ENCODE measurements at places on chromosomes 6 and 20.

DNA sequence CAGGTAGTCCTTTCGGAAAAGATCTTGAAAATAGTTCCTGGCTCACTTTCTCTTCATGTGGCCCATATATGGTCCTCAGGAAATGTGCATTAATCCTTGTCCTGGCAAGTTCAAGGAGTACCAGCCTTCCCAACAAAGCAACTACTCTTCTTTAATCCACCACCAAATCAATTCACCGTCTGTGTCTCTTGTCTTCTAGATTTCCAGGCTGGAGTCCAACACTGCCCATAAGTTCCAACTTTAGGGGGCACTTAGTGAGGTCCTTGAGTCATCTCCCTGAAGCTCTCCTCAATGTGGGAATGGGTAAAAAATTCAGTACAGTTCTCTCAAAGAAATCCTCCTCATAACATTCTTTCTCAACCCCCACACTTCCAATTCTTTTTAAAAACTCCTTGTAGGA is 6.9 kb upstream of the DAAM2 start:
- no peak for DNase-seq

DNA sequence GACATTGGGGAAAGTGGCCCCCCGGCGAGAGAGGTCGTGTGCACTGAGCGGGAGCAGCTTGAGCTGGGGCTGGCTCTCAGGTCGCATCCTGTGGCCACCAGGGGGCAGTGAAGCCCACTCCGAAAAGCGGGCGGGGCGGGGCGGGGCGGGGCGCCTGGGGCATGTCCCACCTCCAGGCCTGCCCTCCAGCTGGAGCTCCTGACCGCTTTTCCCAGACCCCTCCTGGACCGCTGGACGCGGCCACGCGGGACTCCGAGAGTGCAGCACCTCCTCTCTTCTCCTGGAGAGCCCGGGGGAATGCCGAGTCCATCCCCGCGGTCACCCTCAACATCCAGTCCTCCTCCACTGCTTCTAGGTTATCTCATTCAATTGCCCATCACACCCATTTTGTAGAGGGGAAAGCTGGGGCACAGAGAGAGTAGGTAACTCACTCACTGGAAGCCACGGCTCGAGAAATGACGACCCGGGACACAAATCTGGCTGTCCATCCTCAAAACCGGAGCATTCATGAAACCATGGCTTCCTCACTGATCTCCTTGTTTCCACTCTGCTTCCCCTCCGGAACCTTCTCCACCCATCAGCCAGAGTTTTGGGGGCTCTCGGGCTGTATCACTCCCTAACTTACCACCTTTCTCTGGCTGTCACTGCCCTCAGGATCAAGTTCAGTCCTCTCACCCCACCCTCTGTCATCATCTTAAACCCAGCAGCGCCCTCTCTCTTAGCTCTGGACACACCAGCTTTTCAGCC is 24.1 kb downstream of the COX4I2 start:
- DNase-seq: peak; percentile 69

DNA sequence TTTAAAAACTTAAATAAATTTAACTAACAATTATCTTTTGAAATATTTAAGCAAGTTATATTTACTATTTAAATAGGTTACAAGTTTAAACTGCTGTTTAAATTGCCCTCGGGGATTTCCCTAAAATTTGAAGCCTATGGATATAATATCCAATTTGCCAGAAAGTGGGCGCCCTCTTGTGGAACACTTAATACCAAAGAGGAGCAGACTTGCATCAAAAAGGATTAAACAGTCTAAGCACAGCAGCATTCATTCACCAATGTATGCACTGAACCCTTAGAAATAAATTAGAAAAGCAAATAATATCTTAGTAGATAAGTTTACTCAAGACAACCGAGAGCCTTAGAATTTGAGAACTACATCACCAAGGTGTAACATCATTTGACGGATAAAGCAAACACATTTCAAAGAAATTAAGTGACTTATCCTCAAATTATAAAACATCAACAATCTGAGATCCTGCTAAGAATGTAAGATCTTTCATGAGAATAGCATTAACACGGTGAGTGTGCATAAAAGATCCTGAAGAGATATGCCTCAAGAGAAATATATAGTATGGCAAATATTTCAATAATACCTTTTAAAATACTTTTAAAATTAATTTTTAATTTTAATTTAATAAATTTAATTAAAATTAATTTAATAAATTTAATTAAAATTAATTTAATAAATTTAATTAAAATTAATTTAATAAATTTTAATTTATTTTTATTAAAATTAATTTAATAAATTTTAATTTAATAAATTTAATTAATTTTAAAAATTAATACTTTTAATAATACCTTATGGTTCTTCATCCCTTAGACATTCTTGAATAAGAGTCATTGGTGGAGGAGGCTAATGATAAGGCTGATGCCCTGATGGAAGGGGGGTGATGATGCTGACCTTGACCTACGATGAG is 11.5 kb upstream of the MEP1A start:
- peak; percentile 92 for DNase-seq

DNA sequence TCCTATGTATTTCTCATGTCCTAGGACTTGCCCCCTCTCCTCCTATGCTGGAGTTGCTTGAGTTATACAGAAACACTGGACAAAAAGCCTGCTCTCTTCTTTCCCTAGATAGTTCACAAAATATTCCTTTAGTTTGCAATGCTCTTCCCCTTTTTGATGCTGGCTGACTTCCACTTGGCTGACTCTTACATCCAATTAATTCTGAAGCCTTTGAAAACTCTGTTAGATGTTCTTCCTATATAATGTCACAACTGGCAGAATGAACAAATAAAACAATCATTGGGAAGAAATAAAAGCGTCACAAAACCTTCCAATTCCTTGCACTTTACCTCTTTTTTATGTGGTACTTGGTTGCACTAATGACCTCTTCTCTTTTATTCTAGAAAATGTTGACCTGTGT is 253.8 kb upstream of the CITED2 start:
- no peak for DNase-seq

DNA sequence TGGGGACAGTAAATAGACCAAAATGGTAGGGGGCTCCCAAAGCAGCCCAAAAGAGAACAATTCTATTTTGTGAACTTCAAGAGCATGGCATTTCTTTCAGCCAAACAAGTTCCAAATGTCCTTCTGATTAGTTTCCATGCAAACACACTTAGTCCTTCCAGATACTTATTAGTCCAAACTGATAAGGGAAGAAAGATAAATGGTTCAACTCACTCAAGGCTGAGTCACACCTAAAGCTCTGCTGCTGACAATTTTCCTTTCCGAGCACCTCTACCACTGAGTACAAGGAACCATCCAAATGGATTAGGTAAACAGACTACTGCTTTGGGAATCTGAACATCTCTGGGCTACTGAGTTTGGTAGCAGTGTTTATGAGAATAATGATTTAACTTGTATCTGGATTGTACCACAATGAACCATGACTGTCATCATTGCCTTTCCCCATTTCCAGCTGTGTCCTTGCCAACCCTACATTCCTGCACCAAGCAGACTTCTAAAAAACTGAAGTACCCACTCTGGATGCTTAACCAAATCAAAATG is 71.2 kb downstream of the TNFRSF21 start:
- DNase-seq: no peak

- peak; percentile 15 for DNase-seq
Observed at GRCh38 chr20:36051318-36052116, 83.1 kb downstream of the CNBD2 start.

GRCh38 chr20:63236116-63236837 is 572 bp downstream of the BIRC7 start:
- DNase-seq: no peak

DNA sequence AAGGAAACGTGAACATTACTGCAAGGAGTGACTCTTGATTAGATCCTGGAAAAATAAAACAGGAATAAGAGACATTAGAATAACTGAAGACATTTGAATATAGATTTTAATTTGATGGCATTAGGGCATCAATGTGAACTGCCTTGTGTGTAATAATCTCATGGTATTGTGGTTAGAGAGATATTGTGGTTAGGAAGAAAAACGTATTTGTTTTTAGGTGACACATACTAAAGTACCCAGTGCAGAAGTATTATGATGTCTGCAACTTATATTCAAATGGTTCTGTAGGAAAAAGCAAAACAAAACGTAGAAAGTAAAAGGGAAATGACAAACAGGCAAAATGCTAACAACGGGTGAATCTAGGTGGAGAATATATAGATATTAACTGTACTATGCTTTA is 65.9 kb upstream of the OGFRL1 start:
- DNase-seq: no peak

- no peak for DNase-seq
Observed at GRCh38 chr6:142871910-142872331, 73.1 kb downstream of the HIVEP2 start.

GRCh38 chr6:44116641-44117382 is 10.4 kb downstream of the MRPL14 start:
- no peak for DNase-seq

GRCh38 chr6:111805511-111806164 is 67.6 kb downstream of the FYN start:
- DNase-seq: no peak

- DNase-seq: no peak
Observed at GRCh38 chr6:27834879-27835549, 77.2 kb downstream of the OR2B2 start.

DNA sequence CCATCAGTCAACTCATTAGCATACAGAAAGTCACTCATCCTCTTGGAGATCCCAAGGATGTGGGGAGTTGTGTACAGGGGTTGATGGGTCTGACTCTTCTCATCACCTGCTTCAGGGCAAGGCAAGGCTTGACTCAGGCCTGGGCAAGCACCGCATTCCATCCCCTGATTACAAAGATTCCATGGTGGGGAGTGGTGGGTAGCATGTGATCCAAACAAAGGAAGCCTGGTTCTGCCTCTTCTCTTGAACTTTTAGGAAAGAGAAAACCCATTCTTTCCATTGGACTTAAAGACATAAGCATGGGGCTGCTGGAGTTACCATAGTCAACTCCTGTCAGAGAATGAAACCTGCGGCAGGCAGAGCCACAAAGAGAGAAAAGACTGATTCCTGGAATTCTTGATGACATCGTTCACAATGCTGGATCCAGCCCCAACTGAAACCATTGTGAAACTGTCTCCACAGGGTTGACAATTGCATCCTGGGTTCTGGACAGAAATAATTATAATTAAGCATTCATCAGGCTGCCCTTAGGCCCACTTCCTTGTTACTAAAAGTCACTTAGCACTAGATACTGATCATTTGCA is 235.8 kb upstream of the KCNG1 start:
- no peak for DNase-seq

- no peak for DNase-seq
Observed at GRCh38 chr6:35419417-35419816, 32.7 kb upstream of the FANCE start.

GRCh38 chr20:33130568-33131061 is 37.3 kb upstream of the BPIFA2 start:
- peak; percentile 8 for DNase-seq

DNA sequence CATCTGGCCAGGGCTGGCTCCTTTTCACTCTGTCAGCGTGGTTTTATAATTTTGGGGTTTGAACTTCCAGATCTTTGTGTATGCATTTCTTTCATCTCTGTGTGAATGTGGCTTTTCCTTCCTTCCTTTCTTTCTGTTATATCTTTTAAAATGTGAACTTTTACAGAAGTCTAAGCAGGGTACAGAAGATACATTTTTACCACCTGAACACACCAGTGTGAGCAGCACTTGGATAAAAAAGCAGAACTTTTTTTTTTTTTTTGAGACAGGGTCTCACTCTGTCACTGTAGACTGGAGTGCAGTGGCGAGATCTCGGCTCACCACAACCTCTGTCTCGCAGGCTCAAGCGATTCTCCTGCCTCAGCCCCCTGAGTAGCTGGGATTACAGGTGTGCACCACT is 20.5 kb downstream of the CEBPB start:
- DNase-seq: no peak

DNA sequence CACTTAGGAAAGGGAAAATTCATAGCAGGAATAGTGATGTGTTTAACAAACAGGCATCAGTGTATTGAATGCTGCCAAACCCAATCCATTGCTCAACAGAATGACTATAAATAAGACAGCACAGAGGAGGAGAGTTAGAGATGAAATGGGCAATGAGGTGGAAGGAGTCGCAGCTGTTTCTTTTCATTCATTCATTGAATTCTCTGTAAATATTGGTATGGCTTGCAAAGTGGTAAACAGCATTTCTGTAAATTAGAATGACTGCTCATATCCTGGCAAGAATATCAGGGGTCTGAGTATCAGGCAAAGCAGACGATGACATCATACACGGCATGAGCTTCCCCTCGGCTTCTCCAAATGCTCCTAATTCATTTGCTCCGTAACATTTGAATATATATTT is 703.6 kb upstream of the SLC35B3 start:
- DNase-seq: peak; percentile 35

GRCh38 chr20:60806354-60806753 is 445.7 kb upstream of the CDH4 start:
- no peak for DNase-seq

DNA sequence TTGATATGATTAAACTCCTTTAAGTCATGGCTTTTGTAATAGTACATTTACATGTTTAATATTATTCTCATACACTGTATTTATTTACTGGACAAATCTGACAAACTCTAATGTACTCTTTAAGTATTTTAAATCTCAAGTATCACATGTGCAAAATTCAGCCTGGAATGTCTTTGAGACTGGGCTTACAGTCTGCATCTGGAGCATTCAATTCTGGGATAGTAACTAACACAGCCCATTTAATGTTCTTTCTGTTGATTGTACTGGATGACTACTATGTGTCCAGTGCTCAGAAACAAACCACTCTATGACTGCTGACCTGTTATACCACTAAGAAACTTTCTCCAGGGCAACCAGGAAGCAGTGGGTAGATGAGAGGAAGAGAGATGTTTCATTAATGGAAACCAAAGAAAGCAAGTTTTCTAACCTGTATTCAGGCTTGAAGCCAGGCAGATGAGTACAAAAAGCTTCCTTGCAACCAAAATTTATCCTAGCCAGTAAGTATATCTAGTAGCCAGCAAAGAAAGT is 26.8 kb downstream of the FBXL4 start:
- no peak for DNase-seq

GRCh38 chr6:39493174-39493573 is 170.7 kb upstream of the KCNK16 start:
- DNase-seq: no peak

GRCh38 chr20:40441771-40442170 is 247.3 kb downstream of the MAFB start:
- no peak for DNase-seq

- DNase-seq: no peak
Observed at GRCh38 chr6:10309457-10310329, 105.2 kb downstream of the TFAP2A start.

GRCh38 chr6:159646733-159647132 is 46.3 kb downstream of the SOD2 start:
- no peak for DNase-seq

All from brain (organoid and tissue), 16 donors.